ENCODE measurements at places on chromosomes 2 and 18. TPM values are rescaled to one million over a fixed set of nuclear protein-coding genes. Genes with fewer than 3 reads are reported as not detected.

ACOXL gene
- 0.95 TPM for total RNA-seq

ASAP2 gene
- total RNA-seq: 2.9 TPM

DNA sequence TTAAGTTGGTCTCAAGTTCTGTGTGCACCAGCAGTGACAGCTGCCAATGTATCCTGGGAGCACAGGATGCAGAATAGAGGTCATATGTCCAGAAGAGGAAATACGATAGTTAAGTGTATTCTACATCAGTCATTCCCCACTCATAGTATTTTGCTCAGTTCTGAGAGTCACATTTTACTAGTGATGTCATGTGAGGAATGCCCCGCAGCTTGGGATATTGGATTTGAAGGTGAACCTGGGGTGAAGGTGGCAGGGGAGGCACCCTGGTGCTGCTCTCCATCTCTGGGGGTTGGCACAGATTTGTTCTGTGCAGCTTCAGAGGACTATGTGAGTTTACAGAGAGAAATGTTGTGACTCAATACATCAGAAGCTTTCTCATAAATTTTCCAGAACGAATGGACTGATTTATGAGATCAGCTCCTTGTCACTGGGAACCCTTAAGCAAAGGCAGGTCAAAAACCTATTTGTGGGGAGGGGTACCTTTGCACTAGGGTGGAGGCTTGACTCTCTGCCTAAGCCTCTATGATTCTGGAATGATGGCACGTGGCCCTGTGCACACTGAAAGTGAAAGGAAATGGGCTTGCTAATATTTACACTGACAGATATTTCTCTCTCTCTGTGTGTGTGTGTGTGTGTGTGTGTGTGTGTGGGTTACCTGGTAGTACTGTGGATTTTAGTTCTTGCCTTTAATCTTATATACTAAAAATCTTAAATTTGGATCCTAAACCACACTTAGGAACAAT is 95.9 kb downstream of the NEB start:
- DNase-seq: no peak

GRCh38 chr18:25759111-25759510 is 331.3 kb downstream of the SS18 start:
- no peak for DNase-seq

GRCh38 chr18:77208964-77209363 is 40.7 kb upstream of the GALR1 start:
- DNase-seq: no peak
